ENCODE measurements at places on chromosomes 16 and 17. TPM values are rescaled to one million over a fixed set of nuclear protein-coding genes. Genes with fewer than 3 reads are reported as not detected.

The TMED6 gene
- polyA plus RNA-seq, result not detected

- no peak for DNase-seq
These were observed 22.0 kb downstream of the RARA start for GRCh38 chr17:40330850-40331470.

DNA sequence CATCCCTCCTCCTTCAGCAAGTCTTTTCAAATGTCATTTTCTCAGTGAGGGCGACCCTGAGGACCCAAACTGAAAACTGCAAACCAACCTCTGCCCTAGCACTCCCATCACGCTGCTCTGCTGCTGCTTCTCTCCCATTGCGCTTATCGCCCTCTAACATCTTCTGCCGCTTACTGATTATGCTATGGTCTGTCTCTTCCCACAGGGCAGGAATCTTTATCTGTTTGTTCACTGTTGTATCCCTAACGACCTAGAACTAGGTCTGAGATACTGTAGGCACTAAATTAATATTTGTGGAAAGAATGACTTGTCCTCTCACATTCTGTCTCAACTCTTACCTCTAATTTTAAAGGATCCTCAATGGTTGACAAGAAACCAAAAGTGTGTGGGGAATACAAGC lies 12.5 kb downstream of the ZSCAN32 start:
- DNase-seq, result no peak

- DNase-seq, result no peak
These were observed 16.5 kb downstream of the SNF8 start for GRCh38 chr17:48927978-48928745.

The KRT39 gene
- polyA plus RNA-seq, result not detected

GRCh38 chr16:14364386-14365199 lies 265.5 kb downstream of the PARN start:
- DNase-seq, result no peak

- peak; percentile 19 for DNase-seq
These were observed 46.9 kb upstream of the HNF1B start for GRCh38 chr17:37791447-37792399.

The CDH8 gene
- 0.05 TPM for polyA plus RNA-seq

DNA sequence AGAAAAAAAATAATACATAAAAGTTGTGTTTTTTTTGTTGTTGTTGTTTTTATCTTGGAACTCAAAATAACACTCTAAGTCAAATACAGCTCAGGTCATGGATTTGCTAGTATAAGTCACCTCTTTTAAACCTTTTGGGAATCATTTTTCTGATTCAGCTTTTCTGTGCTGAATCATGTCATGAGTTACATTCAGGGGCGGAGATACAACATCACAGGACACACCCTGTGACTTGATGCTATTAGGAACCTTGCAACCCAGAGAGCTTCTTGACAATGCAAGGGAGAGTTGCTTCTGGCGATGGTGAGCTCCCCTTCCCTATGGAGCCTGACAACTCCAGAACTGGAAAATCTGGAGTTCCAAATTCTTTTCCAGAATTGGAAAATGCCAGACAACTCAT lies 358.3 kb upstream of the C16orf82 start:
- no peak for DNase-seq

GRCh38 chr16:87273471-87274030 lies 43.6 kb downstream of the C16orf95 start:
- DNase-seq, result no peak

The KRT25 gene
- polyA plus RNA-seq, result not detected

The RAPGEFL1 gene
- 5.9 TPM for polyA plus RNA-seq

DNA sequence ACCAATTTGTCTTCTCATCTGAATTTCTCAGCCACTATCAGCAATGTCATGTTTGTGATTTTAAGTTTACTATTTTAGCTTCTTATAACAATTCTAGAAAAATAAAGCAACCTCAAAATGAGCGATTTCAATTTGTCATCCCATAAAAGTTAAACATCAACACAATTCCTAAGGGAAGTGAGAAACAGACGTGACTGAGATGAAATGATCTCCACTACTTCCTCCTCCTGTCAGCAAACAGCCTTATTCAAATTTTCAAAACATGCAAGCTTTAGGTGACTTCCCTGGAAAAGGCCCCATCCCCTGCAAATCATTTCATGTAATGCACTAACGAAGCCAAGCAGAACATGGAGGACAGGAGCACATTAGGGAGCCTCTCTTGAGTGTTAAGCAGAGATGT lies 64.9 kb downstream of the ZNF652 start:
- DNase-seq, result no peak

- no peak for DNase-seq
These were observed 42.1 kb downstream of the TMEM114 start for GRCh38 chr16:8548166-8548565.

- DNase-seq, result no peak
These were observed 506.1 kb downstream of the CDH11 start for GRCh38 chr16:64615630-64616280.

- no peak for DNase-seq
These were observed 159.9 kb upstream of the EEF2KMT start for GRCh38 chr16:5257462-5257861.

DNA sequence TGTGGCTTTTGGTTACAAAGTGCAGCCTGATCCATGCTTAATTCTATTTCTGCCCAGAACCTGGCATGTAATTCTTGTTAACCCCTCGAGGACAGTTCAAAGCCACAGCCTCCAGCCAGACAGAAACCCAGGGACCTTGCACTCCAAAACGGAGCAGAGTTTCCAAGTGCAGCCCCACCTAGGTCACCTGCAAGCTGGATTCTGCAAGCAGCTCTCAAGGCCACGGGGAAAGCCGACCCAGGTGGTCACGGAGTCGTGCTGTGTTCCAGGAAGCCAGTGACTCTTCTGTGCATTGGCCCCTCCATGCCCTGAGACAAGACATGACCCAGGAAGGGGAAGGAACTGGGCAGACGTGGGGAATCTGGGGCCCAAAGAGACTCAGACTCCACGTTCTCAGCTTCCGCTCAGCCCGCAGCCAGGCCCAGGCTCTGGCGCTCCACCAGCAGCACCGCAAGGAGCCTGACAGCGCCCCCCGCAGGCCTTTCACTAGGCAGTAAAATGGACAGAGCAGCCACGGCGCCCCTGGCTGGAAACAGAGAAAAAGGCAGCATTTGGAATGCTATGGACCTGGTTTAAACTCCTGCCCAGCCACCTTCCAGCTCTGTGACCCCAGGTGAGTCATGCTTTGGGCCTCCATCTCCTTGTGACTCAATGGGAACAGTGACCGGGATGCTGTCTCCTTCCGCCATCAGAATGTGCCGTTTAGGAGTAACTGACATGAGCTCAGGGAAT lies 27.3 kb upstream of the GSG1L start:
- DNase-seq, result peak; percentile 48

The MYADML2 gene
- not detected for polyA plus RNA-seq

DNA sequence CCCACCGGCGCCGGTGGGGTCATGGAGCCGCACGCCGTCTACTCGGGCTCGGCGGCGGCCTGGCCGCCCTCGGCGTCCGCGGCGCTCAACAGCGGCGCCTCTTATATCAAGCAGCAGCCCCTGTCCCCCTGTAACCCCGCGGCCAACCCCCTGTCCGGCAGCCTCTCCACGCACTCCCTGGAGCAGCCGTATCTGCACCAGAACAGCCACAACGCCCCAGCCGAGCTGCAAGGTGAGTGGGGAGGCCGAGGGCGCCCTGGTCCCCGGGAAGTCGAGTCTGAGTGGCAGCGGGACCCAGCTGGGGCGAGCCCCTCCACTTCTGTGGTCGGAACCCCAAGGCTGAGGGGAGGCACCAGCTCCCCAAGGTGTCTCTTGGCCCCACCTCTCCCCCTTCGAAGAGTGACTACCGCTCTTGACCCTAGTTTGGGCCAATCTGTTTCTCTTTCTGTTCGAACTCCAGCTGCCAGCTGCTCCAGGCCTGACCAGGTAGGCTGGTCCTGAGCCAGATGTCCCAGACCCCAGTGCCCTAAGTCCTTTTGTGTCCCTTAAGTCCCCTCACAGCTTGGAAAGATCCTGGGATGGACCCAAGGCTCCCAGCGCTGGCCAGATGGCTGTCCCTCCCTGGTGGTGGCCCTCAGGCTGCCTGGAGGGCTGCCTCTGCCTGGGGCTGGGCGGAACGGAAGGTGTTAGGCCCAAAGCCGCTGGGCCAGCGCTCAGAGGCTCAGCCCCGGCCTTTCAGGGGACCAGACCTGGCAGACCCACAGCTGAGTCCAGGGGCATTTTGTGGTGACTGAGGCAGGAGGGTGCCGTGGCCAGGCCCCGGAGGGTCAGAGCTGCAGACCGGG lies 1.2 kb downstream of the FOXF1 start:
- no peak for DNase-seq

DNA sequence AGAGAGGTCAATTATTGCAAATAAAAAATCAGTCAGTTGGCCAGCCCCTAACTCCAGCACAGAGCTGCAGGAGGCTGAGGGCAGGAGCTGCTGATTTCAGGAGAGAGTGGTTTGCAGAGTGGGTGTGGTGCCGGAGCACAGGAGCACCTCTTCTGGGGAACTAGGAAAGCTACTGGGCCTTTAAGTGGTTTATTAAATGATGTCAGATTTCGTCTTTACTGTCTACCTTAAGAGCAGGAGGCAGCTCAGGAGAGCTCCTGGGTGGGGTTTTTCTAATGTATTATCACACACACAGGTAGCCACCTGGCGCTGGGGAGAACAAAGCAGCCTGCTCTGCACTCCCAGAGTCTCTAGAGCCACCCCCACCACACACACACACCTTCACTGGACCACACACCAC lies 11.5 kb upstream of the HAS3 start:
- no peak for DNase-seq

The PYDC1 gene
- not detected for polyA plus RNA-seq

- no peak for DNase-seq
These were observed 480 bp downstream of the TSR3 start for GRCh38 chr16:1351215-1351581.

DNA sequence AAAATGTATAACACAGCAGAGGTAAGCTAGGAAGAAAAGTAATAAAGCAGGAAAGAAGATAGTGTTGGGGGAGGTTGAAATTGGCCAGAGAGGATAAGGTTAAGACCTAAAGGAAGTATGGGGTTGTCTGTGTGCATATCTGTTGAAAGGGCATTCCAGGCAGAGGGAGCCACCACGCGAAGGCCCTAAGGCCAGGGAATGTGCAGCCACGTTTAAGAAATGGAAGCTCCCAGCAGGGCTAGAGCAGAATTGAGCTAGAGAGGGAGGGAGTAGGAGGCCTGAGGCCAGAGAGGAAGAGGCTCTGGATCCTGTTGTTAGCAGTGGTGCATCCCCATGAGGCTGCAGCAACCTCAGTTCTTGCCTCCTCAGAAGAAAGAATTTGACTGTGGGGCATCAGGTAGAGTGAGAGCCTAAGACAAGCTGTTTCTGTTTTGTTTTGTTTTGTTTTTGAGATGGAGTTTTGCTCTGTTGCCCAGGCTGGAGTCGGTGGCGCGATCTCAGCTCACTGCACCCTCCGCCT lies 59.0 kb upstream of the CACNG5 start:
- DNase-seq, result no peak

- DNase-seq, result peak; percentile 88
These were observed 690 bp downstream of the PITPNC1 start for GRCh38 chr17:67377488-67378453.

GRCh38 chr16:67873435-67874370 lies 851 bp downstream of the EDC4 start:
- no peak for DNase-seq

DNA sequence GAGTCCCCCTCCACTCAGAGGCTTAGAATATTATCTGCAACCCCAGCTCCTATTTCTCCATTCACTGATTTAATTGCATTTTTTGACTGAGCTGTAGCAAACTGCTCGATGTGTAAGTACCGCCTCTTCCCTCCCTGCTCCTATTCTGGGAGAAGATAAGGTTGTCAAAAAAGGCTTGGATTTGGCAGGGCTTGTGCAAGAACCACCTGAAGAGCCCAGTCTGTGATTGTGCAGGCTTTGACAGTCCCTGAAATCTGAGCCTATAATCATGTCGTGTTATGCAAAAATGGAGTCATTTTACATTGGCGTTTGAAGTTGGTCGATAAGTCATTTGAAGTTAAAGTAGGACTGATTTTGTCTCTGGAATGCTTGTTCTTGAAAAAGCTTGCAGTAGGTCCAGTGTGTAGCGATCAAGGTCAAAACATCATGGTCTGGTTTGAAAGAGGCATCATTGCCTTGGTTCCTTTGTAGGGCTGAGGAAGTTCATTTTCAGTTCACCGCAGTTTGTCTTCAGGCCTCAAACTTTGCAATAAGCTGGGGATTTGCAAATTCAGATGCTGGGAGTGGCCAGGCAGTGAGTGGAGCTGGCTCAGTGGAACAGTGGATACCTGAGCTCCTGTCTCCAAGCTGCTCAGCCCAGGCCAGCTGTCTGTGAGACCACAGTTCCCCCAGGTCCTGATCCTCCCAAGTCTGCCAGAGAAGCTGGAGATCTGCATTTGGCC lies 68.8 kb downstream of the KATNIP start:
- DNase-seq, result no peak

DNA sequence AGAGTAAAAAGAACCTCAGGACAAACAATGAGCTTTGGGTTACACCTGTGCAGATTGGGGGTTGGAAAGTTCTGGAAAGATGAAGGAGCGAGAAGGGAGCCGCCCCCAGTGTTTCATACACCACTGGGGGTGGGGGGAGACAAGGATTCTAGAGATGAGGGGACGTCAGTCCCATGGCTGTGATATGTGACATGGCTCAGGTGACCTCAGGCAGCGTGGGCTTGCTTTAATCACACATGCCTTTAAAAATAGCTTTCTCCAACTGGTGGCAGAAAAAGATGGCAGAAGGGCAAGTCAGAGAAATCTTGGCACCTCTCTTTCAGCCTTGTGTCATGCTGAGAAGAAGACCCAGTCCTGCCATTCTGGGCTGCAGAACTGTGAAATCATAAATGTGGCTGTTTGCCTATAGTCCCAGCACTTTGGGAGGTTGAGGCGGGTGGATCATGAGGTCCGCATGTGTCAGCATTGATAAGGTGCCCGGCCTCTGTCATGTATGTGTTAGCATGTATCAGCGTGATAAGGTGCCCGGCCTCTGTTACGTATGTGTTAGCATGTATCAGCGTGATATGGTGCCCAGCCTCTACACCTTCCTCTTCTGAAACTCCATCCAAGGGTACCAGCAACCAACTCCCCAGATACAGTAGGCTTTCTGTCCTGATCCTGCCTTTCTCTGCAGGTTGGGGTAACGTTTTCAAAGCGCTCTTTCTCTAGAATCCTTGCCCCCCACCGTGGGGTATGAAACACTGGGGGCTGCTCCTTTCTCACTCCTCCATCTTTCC lies 25.0 kb downstream of the WIPI1 start:
- no peak for DNase-seq

- DNase-seq, result no peak
These were observed 44.7 kb downstream of the CEP95 start for GRCh38 chr17:64551461-64551860.

DNA sequence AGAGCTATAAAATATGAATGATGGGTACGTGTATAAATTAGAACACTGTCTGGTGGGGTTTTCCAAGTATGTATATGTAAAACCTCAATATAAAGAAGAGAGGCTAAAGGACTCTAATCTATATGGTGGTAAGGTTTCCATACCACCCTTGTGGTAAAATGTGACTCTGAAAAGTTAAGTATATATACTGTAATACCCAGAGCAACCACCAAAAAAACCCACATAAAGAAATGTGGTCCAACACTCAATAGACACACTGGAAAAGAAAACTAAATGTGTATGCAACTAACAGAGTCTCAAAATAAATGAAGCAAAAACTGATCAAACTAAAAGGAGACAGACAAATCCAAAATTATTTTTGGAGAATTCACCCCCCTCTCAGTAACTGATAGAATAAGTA lies 72.2 kb downstream of the XPO6 start:
- DNase-seq, result no peak

Data from SK-N-SH (cell line).